ENCODE measurements at places on chromosomes 3 and 15. TPM values are rescaled to one million over a fixed set of nuclear protein-coding genes. Genes with fewer than 3 reads are reported as not detected.
A peak's percentile ranks its signal among the peaks of the same experiment; 100 is the strongest.

The SLC24A5 gene
- total RNA-seq, result not detected

GRCh38 chr3:16200411-16200810, 25.9 kb downstream of the GALNT15 start:
- H3K4me1 ChIP-seq, result no peaks in the 10 kb centered on the region
- no peak overlapping the region for H3K4me3 ChIP-seq
- DNase-seq, result no peak
- H3K27me3 ChIP-seq, result no peaks in the 10 kb centered on the region

The TM4SF18 gene
- 11.6 TPM for total RNA-seq

The RTP3 gene
- total RNA-seq, result not detected

DNA sequence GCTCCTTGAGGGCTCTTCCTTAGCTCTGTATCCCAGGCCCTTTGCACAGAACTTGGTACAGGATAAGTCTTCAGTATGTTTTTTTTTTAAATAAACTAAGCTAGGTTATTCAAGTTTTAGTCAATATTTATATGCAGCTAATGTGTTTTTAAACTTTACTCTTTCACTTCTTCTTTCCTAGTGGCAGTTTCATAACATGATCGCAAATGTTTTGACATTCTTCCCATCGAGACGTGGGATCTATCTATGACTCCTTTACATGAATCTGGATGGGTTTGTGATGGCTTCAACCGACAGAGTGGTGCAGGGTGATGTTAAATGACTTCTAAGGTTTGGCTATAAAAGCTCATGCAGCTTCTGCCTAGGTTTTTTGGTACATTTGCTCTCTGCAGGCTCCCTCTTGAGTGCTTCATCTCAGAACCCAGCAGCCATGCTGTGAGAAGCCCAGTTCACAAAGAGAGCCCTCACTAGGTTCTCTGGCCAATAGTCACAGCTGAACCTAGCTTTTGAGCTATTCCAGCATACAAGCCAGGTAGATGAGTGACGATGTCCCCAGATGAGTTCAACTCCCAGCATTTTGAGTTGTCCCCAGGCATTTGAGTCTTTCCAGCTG, 13.5 kb upstream of the MECOM start:
- H3K4me3 ChIP-seq, result no peak overlapping the region
- peaks cover 2% of the 10 kb centered on the region for H3K27me3 ChIP-seq
- H3K4me1 ChIP-seq, result no peaks in the 10 kb centered on the region
- no peaks in the 10 kb centered on the region for H3K36me3 ChIP-seq
- DNase-seq, result no peak
- no peak overlapping the region for H3K27ac ChIP-seq

DNA sequence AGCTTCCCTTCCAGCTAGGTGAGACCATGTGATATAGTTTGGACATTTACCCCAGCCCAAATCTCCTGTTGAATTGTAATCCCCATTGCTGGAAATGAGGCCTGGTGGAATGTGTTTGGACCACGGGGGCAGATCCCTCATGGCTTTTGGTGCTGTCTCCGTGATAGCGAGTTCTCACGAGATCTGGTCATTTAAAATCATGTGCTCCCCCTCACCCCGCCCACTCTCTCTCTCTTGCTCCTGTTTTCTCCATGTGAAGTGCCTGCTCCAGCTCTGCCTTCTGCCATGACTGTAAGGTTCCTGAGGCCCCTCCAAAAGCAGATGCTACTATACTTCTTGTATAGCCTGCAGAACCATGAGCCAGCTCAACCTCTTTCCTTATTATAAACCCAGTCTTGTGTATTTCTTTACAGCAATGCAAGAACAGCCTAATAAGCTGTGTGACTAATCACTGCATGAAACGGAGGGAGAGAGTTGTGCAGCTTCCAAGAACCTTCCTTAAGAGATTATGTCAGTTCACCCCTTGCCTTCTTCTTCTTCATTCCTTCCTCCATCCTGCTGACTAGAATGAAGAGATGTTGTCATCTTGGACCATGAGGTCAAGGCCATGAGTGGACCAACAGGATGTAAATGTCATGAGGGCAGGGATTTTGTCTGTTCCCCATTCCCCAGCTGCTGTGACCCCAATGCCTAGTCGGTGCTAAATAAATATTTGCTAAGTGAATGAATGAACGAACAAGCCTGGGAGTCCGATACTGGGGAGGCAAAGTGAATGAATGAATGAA, 91.0 kb downstream of the CPN2 start:
- H3K36me3 ChIP-seq, result no peaks in the 10 kb centered on the region
- H3K27ac ChIP-seq, result peak overlapping the region; percentile 7
- H3K27me3 ChIP-seq, result no peaks in the 10 kb centered on the region
- H3K4me3 ChIP-seq, result no peak overlapping the region
- H3K4me1 ChIP-seq, result peaks cover 7% of the 10 kb centered on the region
- no peak for DNase-seq

DNA sequence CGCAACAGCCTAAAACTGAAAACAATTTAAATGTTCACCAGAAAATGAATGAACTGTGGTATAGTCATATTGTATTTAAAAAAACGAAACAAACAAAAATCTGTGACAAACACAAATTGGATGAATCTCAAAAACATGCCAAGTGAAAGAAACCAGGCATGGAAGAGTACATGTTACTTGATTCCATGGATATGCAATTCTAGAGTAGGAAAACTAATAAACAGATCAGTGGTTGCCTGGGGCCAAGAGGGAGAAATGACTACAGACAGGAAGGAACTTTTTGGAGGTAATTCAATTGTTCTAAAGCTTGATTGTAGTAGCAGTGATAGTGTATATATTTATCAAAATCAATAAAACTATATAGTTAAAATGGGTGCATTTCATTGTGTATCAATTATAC, 16.8 kb downstream of the UBE3A start:
- DNase-seq, result no peak
- peaks cover 5% of the 10 kb centered on the region for H3K4me1 ChIP-seq
- H3K4me3 ChIP-seq, result no peak overlapping the region
- no peaks in the 10 kb centered on the region for H3K27me3 ChIP-seq
- no peaks in the 10 kb centered on the region for H3K36me3 ChIP-seq

GRCh38 chr3:105845488-105845887, 23.3 kb downstream of the CBLB start:
- H3K27ac ChIP-seq, result no peak overlapping the region
- H3K27me3 ChIP-seq, result no peaks in the 10 kb centered on the region
- H3K4me1 ChIP-seq, result peaks cover 39% of the 10 kb centered on the region
- no peak for DNase-seq

DNA sequence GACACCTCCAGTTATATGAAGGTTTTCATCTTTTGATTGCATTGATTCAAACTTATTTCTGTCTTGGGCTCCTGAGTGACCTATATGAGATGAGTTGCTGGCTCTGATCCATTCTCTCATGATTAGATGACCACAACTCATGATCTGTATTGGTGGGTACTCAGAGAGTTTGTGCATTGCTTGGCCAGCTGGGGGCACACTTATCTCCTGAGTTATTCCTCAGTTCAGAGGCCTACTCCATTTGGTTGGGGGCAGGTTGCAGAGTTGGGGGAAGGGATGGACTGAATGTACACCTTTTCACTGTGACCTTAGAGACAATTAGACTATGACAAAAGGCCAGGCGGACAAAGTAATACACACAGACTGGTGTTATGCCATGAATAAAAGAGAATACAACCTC, 166.2 kb upstream of the SEMA6D start:
- H3K27me3 ChIP-seq, result no peaks in the 10 kb centered on the region
- H3K4me3 ChIP-seq, result no peak overlapping the region
- H3K4me1 ChIP-seq, result no peaks in the 10 kb centered on the region
- no peak for DNase-seq
- H3K36me3 ChIP-seq, result no peaks in the 10 kb centered on the region
- no peak overlapping the region for H3K27ac ChIP-seq

- no peak overlapping the region for H3K4me3 ChIP-seq
- no peak for DNase-seq
- no peaks in the 10 kb centered on the region for H3K4me1 ChIP-seq
- no peaks in the 10 kb centered on the region for H3K36me3 ChIP-seq
Observed at GRCh38 chr15:23516866-23517265, 48.6 kb upstream of the MKRN3 start.

Data from adrenal gland (tissue), 19 donors.